WTC11 (cell line): ENCODE measurements at places on chromosomes 16 and 17. TPM values are rescaled to one million over a fixed set of nuclear protein-coding genes. Genes with fewer than 3 reads are reported as not detected.

- H3K27ac ChIP-seq, result no peak overlapping the region
- H3K36me3 ChIP-seq, result peaks cover 7% of the 10 kb centered on the region
- peaks cover 30% of the 10 kb centered on the region for H3K4me1 ChIP-seq
- no peak overlapping the region for H3K4me3 ChIP-seq
These were observed 52.5 kb upstream of the CACNG3 start for GRCh38 chr16:24203675-24204074.

DNA sequence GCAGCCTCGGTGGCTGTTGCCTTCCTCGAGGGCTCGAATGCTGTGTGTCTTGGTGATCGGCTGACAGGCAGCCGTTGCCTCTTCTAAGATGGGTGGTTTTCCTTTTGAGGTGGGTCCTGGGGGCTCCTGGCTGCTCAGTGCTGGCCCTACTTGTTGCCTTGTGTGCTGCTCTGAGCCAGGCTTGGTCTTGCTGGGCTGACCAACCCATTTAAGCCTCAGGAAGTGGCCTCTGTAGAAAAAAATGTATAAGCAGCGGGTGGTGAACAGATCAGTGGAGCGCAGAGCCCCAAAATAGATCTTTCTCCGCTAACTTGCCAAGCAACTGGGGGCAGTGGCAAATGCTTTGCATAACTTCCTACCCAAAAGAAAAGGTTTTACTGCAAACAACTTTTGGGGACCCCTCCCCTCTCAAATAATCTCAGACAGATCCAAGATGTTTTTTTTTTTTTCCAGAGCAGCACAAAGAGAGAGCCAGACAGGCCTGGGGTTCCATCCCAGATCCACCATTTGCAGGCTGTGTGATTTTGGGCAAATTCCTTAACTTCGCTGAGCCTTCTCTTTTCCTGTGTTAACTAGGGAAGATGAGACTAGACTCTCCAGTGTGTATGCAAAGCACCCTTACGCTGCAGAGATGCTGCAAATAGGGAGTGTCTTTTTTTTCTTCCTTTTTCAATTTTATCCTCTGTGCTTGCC is 42.5 kb downstream of the PLCG2 start:
- H3K27me3 ChIP-seq, result no peaks in the 10 kb centered on the region
- H3K36me3 ChIP-seq, result peaks cover 6% of the 10 kb centered on the region
- DNase-seq, result no peak
- peaks cover 33% of the 10 kb centered on the region for H3K4me1 ChIP-seq
- H3K4me3 ChIP-seq, result no peak overlapping the region
- H3K27ac ChIP-seq, result peak overlapping the region; percentile 32; the same call in 1 of the 2 replicates

- H3K27me3 ChIP-seq, result no peaks in the 10 kb centered on the region
- peaks cover 11% of the 10 kb centered on the region for H3K4me1 ChIP-seq
- H3K4me3 ChIP-seq, result no peak overlapping the region
- peak overlapping the region; percentile 84 for H3K27ac ChIP-seq
- DNase-seq, result peak; percentile 56
- peaks cover 56% of the 10 kb centered on the region for H3K36me3 ChIP-seq
These were observed 45.4 kb downstream of the STH start for GRCh38 chr17:46044286-46044928.

GRCh38 chr17:79561486-79562133 is 49.2 kb downstream of the RBFOX3 start:
- H3K4me3 ChIP-seq, result no peak overlapping the region
- H3K36me3 ChIP-seq, result no peaks in the 10 kb centered on the region
- no peak overlapping the region for H3K27ac ChIP-seq
- DNase-seq, result no peak
- 0 out of 2 replicates have a peak, but pooled peaks cover 2% of the 10 kb centered on the region for H3K4me1 ChIP-seq

GRCh38 chr17:38587947-38588787 is 17.6 kb downstream of the SRCIN1 start:
- peaks cover 65% of the 10 kb centered on the region for H3K4me1 ChIP-seq
- no peak overlapping the region for H3K4me3 ChIP-seq
- H3K36me3 ChIP-seq, result no peaks in the 10 kb centered on the region
- 0 out of 2 replicates have a peak overlapping the region, but pooled peaks have one; percentile 49 for H3K27ac ChIP-seq
- peaks cover 15% of the 10 kb centered on the region for H3K27me3 ChIP-seq

DNA sequence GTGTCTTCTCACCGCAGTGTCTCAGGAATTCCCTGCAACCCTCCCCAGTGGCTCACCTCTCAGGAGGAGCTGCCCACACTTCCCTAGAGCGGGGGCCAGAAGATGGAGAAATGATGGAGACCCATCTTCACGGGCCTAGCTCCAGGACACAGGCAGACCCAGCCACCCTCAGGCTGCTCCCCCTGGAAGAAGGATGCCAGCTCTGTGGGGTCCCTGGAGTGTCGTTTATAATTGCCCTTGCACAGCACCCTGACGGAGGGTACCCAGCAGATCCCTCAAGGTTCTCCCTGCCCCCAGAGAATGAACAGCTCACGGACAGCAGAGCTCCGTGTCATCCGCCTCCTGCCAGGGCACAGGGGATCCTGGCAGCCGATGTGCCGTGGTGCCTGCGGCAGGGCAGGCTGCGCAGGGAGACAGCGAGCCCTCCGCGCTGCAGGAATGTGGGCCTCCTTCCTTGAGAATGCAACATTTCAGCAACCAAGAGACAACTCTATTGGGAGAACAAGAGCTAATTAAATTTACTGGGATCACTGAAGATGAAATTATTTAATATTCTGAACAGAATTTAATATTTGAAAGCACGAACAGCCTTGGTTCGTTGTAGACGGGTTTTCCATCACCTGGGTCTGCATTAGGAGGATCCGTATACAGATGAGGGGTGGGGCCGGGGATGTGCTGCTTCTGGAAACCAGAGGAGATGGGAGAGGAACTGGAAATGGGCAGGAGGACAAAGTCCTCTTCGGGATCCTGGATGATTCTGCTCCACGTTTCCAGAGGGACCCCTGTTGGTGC is 21.0 kb upstream of the RBFOX3 start:
- peak; percentile 4 for DNase-seq
- no peaks in the 10 kb centered on the region for H3K36me3 ChIP-seq
- no peak overlapping the region for H3K27ac ChIP-seq
- H3K4me3 ChIP-seq, result no peak overlapping the region
- H3K4me1 ChIP-seq, result peaks cover 23% of the 10 kb centered on the region

DNA sequence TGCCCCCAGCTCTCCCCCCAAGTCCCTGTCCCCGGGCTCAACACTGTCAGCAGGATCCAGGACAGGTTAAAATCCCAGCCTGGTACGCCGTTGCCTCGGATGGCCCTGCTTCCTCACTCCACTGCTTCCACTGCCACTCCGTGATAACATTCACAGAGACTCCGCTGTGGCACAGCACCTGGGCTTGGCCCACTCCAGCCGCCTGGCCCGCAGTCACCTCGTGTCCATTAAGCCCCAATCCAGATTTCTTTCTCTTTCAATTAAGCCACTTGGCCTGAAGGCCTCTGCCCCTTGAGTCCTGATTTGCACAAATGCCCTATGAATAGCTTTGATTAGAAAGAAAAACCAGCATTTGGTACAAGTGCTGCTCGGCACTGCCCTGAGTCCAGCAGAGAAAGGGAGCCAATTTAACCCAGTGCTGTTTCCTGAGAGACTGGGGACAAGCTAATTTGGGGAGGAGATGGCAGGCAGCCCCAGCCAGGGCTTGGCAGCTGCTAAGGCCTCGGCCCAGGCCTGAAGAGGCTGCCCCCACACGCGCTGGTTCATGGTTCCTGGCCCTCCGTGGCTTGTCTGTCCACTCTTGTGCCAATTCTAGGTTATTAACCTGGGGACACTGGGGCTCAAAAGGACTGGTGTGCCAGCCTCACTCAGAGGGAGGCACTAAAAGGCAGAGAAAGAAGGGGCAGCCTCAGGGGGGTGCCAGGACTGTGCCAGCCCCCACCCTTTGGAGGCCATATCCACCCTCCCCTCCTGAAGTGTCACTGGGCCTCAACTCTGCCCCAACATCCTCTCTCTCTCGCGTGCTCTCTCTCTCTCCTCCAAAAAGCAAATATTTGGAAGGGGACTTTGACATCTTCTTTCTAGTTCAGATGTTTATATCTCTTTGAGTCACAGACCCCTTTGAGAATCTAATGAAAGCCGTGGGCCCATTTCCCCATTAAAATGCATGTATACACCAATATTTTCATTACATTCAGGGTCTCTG is 29.8 kb upstream of the SPPL2C start:
- H3K4me3 ChIP-seq, result no peak overlapping the region
- peaks cover 14% of the 10 kb centered on the region for H3K4me1 ChIP-seq
- no peaks in the 10 kb centered on the region for H3K36me3 ChIP-seq
- no peak overlapping the region for H3K27ac ChIP-seq

DNA sequence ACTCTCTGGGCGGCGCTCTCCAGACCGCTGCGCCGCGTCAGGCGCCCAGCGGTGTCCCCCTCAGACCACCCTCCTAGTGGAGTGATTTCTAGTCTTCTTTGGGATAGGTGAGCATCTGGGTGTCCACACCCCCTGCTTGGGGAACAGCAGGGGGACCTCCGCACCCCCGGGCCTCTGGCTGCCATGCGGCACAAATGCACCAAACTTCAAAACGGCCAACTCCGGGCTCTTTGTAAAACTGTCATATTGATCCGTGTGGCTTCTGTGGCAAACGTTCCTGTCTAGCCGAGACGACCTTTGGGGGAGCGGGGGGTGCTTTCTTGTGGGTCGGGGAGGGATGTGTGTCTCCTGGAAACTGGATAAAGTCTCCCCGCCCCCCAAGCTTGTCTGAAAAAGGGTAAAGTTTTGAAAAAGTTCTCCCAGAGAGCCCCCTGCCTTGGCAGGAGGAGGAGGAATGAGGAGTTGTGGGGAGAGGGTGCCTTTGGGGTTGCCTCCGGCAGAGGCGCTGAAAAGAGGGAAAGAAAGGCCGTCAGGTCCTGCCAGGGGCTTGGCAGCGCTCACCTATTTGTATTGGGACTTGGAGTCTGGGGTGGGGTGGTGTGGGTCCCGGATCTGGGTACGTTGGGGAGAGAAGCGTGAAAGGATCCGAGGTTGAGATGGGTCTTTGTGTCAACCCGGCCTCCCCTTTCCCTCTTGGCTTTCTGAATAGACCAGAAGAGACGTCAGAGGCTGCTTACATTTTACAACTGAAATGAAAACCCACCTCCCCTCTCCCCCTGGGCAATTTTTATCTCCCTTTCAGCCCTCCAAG is 2.2 kb upstream of the CHD3 start:
- H3K27ac ChIP-seq, result peak overlapping the region; percentile 81
- peaks cover 10% of the 10 kb centered on the region for H3K4me1 ChIP-seq
- no peaks in the 10 kb centered on the region; the same call in 1 of the 2 replicates for H3K27me3 ChIP-seq

DNA sequence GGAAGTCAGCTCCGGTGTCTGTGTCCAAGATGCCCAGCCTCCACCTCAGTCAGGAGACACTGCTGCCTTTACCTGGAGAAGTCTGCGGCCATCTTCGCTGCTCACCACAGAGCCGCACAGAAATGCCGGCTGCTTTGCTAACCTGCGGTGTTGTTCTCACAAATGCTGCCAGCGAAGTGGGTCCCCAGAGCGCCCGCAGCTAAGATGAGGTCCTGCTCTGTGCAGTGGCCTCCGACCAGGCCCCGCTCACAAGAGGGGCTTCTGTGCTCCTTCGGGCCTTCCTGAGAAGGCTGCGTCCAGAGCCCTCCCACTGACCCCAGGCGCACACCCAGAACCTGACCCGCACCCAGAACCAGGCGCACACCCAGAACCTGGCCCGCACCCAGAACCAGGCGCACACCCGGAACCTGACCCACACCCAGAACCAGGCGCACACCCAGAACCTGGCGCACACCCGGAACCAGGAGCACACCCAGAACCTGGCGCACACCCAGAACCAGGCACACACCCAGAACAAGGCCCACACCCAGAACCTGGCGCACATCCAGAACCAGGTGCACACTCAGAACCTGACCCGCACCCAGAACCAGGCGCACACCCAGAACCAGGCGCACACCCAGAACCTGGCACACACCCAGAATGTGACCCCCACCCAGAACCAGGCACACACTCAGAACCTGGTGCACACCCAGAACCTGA is 51.5 kb upstream of the FASN start:
- H3K4me1 ChIP-seq, result 0 out of 2 replicates have a peak, but pooled peaks cover 3% of the 10 kb centered on the region
- H3K27ac ChIP-seq, result no peak overlapping the region
- peaks cover 16% of the 10 kb centered on the region for H3K36me3 ChIP-seq

DNA sequence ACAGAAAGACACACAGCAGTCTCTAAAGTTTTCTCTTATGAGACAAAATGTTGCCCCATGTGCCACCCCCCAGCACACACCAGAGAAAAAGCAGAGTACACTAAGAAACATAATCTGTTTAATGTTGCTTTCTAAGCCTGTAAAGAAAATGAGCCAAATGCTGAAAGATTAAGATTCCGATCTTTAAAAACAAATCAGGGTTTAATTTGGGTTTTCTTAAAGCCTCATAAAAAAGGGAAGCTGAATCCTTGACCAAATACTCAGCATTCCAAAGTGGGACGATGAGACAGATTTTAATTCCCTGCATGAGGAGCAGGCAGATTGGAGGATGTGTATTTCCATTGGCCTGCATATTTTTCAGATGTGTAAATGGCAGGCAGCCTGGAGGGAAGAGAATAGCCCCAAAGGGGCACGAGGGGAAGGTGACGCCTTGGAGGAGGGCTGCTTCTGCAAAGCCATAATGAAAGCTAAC is 118.4 kb downstream of the COPRS start:
- H3K27ac ChIP-seq, result no peak overlapping the region
- H3K27me3 ChIP-seq, result no peaks in the 10 kb centered on the region
- H3K4me1 ChIP-seq, result peaks cover 15% of the 10 kb centered on the region
- DNase-seq, result no peak

DNA sequence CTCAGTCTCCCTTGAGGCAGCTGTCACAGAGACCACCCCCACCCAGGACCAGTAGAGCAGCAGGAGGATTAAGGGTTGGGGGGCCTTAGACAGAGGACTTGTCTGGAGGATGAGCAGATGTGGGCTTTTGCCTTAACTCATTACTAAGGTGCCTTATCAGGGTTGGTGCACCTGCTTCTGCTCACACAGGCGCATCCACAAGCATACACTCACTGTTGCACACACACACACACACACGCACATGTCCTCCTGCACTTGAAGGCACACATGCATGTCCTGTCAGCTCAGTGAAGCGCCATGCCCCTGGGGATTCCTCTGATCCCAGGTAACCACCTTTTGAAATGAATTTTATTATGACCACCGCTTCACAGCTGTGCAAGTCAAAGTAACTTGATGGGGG is 1.2 kb downstream of the GFAP start:
- H3K27ac ChIP-seq, result no peak overlapping the region
- H3K36me3 ChIP-seq, result no peaks in the 10 kb centered on the region
- no peak overlapping the region for H3K4me3 ChIP-seq
- peaks cover 5% of the 10 kb centered on the region; the same call in 1 of the 2 replicates for H3K4me1 ChIP-seq
- peaks cover 39% of the 10 kb centered on the region for H3K27me3 ChIP-seq

GRCh38 chr17:57283203-57283971 is 27.1 kb downstream of the MSI2 start:
- DNase-seq, result no peak
- peaks cover 8% of the 10 kb centered on the region; the same call in 1 of the 2 replicates for H3K36me3 ChIP-seq
- no peaks in the 10 kb centered on the region for H3K27me3 ChIP-seq
- H3K27ac ChIP-seq, result peak overlapping the region; percentile 24; the same call in 1 of the 2 replicates
- no peak overlapping the region for H3K4me3 ChIP-seq

ACSM5 gene
- 0.16 to 0.17 TPM in 2 of 3 replicates, not detected in the other for total RNA-seq

C17orf78 gene
- not detected in 3 replicates for total RNA-seq

TMEM256 gene
- 132 to 180 TPM (median 178 TPM) in 3 replicates for total RNA-seq

EPX gene
- total RNA-seq, result not detected in 3 replicates

KRT20 gene
- 0.21 to 0.42 TPM (median 0.30 TPM) in 3 replicates for total RNA-seq

CRISPLD2 gene
- total RNA-seq, result 8.7 to 9.5 TPM (median 9.4 TPM) in 3 replicates
